ENCODE measurements at places on chromosomes 4 and X.

DNA sequence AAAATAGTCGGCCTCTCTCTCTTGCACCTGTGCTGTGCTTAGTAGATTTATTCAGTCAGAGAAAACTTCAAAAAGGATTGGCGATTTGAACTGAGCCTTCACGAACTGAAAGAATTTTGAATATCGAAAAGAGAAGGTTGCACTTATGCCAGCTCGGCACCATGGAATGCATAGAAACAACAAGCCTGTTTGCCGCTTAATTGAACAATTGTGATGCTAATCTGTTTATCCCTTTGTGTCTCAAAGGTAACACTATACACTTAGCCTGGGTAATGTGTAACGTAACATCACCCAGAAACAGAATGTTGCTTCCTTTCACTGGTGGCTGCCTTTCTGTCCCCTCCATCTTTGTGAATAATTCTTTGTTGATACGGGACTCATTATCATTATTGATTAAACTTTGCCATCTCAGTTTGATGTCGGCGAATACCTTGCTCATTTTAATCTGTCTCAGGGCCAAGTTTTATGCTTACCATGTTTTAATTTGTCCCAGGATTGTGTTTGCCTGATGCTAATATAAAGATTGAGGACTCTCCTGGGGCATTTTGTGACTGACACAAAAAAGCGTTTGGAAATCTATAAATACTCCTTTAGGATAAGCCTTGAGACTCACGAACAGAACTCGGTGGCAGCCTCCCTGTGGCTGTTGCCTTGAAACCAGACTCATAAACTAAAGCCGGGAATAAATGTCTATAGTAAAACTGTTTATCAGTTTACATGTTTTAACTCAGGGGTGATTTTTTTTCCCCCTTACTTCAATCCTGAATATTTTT, 400.5 kb downstream of the RAPGEF2 start:
- peak; percentile 63 for DNase-seq

DNA sequence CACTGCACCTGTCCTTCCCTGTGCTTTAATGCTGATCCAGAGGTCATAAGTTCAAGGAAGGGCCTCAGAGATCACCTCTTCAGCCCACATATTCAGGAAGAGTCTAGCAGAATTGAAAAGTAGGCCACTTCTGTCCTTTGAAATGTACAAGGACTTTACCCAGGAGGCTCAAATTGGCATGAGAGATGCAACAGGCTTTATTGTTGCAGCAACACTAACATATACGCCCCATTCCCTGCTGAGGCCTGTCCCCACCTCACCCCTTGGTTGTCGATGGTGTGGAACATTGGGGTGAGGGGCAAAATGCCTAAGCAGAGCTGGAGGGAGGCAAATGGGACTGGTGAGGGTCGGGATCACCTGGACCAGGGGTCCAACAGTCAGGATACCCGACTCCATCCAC, 2.8 kb downstream of the PRAF2 start:
- no peak for DNase-seq

GRCh38 chrX:151902813-151903591, 9.7 kb upstream of the MAGEA4 start:
- peak; percentile 23 for DNase-seq

- DNase-seq, result no peak
These were observed 5.4 kb downstream of the PCDH7 start for GRCh38 chr4:30725562-30725961.

GRCh38 chrX:132016628-132017430, 6.3 kb upstream of the STK26 start:
- no peak for DNase-seq

GRCh38 chr4:67928546-67928945, 34.7 kb downstream of the TMPRSS11A start:
- DNase-seq, result no peak

DNA sequence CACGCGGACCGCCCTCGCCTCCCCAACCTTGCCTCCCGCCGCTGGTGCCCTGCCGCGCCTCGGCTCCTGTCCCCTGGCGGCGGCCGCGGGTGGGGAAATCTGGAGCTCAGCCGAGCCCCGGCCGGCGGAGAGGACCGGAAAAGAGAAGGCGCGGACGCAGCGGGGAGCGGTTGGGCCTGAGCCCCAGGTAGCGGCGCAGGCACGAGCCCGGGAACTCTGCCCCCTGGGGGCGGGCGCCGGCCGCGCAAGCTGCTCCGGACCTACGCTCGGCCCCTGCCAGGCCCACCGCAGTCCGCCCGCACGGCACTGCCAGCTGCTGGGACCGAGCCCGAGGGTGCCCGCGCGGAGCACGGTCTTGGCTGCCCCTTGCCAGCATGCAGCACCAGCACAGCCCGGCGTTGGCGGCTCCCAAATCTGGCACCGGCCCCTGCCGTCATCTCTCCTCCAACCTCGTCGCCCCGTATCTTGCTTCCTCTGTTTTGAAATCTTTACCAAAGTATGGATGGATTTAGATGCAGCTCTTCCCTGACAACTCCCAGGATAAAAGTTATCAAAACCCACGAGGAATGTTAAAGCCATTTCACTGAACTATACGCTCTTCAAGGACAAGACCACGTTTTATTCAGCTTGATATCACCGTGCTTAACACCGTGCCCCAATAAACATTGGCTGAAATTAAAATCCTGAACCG, at the start of gene PRSS12:
TSS of gene PRSS12 (minus strand) at position 161 of the 691 bp plus-strand sequence. CDS start 283 bp downstream, outside the sequence.
- DNase-seq, result no peak

GRCh38 chr4:188221090-188221489, 81.8 kb downstream of the TRIML1 start:
- no peak for DNase-seq

- DNase-seq, result no peak
These were observed 126.8 kb downstream of the RTL3 start for GRCh38 chrX:78532363-78532762.

DNA sequence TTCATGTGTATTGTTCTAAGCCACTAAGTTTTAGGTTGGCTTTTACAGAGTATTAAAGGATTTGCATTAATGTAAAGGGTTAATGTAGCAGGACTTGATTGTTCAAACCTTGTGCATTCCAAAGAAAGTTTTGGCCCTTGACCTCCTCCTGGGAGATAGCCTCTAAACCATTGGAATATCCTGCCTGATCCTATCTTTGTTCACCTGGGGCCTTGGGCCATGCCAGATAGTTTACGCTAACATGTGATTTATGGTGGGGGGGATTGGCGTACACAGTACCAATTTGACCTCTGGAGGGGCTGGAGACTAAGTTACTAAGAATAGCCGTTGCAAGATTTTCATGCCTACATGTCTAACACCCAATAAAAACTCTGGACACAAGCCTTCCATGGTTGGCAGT, 1002.7 kb upstream of the PABPC4L start:
- no peak for DNase-seq

DNA sequence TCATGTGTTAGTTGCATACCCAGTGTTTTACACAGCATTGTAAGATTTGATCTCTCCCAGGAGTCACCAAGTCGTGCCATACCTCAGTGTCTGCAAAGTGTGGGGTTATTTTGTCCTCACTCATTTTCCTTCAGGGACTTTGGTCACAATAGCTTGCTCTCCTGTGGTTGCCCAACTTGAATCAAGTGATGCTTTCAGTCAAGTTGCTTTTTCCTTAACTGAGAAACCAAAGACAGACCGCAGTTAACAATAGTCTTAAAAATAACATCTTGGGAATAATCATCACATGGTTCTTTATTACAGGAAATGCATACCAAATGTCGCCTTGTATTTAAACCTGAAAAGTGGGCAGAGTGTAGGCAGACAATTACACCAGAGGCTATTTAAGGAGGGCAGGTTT, 44.5 kb upstream of the NDP start:
- DNase-seq, result no peak

DNA sequence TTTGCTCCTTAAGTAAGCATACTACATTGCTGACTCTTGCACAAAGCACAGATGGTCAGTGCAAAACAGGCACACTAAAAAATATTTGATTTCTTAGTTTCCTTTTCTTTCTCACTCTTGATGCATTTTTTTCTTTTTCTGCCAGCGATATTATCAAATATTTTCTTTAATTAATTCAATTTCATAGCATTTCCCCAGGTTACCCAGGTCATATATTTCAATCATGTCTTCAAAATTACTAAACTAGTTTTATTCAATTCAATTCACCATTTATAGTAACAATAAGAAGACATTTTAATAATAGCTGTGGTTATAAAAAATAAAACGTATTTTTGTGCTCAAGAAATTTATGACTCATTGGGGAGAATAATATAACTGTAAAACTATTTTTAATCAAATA, 421.2 kb downstream of the GASK1B start:
- DNase-seq, result no peak

DNA sequence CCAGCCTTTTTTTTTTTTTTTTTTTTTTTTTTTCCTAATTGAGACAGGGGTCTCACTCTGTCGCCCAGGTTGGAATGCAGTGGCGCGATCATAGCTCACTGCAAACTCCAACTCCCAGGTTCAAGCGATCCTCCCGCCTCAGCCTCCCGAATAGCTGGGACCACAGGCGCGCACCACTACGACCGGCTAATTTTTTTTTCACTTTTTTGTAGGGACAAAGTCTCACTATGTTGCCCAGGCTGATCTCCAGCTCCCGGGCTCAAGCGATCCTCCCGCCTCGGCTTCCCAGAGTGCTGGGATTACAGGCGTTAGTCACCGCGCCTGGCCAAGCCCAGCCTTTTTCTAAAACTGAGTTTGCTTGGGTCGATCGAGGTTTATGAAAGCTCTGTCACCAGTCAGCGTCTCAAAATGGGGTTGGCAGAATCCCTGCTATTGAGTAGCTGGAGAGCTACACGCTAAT, 1.3 kb upstream of the OTUD5 start:
- peak; percentile 41 for DNase-seq

Data from retinal pigment epithelial cell (primary cell).